ENCODE measurements at places on chromosomes 1 and 21.

- no peak for DNase-seq
Observed at GRCh38 chr1:218474128-218474527, 129.0 kb downstream of the TGFB2 start.

- DNase-seq, result no peak
Observed at GRCh38 chr1:23889074-23889473, 21.0 kb upstream of the FUCA1 start.

DNA sequence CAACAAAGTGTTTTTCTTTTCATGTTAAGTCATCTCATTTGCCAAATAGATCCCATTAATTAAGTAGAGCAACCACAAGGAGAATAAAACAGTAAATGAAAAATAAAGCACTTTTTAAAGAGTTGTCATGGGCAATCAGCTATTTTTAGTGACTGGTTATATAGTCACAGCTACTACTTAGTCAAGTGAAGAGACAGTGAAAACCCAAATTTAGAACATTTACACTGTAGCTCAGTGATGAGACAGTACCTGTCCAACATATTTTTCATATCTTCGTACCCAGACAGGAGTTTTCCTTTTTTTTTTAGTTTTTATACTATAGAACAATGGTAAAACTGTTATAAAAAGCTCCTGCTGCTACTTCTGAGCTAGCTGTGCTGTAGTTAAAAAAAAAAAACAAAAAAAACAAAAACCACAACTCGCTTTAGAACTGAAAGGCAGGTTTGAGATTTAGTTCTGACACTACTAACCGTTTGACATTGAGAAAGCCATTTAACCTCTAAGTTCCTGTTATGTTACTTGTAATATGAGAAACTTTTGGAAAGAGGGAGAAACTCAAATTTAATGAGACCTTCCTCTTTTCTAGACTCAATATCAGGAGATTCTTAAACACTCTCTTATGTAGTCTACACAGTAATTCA lies 777.5 kb downstream of the ADGRL2 start:
- no peak for DNase-seq

- DNase-seq, result no peak
Observed at GRCh38 chr1:152410028-152410427, 4.0 kb downstream of the CRNN start.

- DNase-seq, result no peak
Observed at GRCh38 chr1:106435269-106435668, 621.2 kb upstream of the PRMT6 start.

- no peak for DNase-seq
Observed at GRCh38 chr1:203196371-203196770, 9.9 kb upstream of the CHI3L1 start.

DNA sequence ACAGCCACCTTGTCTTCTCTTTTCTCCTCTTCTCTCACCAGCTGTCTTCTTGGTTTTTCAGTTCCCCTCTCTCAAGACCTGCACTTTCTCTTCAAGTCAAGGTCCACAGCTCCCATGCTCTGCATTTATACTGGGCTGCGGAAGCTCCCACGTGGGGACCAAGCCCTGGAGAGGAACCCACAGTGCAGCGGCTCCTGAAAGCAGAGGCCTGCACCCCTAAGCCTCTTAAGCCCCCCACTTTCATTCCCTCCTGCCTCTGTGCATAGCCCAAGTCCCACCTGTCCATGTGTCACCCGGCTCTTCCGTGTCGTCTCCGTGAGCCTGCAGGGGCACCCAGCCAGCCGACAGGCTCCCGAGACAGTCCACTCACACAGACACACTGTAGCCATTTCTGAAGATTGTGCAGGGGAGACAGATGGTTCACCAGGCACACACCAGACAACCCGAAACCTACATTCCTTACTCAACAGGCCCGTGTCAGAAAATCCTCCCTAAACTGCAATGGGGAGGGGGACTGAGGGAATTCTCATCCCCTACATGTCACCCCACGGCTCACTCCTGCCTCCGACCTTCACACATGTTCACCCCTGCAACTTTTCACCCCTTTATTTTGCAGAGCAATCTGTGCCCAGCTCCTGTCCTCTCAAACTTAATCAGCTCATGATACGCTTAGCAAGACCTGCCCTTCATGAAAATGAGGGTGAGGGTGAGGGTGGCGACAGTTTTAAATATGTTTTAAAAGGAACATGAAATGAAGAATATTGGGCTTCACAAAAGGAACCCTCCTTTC lies 6.3 kb downstream of the MX2 start:
- DNase-seq, result no peak

DNA sequence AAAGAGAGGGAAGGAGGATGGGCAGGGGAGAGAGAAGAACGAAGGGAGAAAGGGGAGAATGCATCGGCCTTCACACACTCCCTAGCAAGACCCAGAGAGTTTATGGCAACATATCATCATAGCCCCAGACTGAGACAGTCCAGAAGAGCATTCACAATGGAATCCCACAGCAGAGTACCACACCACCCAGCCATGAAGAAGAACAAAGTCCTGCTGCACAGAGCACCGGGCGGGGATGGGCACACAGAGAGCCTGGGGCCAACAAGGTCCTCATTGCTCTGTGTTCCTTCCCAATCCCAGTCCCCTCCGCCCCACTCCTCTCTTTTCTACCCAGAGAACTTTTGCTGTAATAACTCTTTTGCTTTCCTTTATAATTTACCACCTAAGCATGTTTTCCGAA lies 118.1 kb upstream of the TMPRSS2 start:
- DNase-seq, result no peak

- DNase-seq, result no peak
Observed at GRCh38 chr21:45617021-45617921, 26.3 kb upstream of the PCBP3 start.

- DNase-seq, result no peak
Observed at GRCh38 chr1:172630868-172631267, 28.0 kb upstream of the FASLG start.

GRCh38 chr1:200528858-200529606 lies 91.5 kb downstream of the KIF14 start:
- no peak for DNase-seq

DNA sequence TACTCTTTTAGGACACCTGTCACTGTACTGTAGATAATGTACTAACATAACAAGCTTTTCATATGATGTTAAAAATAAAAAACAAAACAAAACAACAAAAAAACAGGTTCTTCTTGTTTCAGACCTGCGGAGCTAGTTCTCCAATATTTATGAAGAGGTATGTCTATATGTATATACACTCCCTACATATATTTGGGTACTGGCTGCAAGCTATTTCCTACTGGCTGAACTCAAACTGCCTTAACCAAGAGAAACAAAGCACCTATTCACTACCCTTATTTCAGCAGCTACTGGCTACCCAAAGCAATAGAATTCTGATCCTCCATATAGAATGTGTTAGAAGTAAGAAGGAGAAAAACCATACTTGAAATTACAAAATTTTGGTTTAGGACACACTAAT lies 73.5 kb downstream of the ABL2 start:
- no peak for DNase-seq

DNA sequence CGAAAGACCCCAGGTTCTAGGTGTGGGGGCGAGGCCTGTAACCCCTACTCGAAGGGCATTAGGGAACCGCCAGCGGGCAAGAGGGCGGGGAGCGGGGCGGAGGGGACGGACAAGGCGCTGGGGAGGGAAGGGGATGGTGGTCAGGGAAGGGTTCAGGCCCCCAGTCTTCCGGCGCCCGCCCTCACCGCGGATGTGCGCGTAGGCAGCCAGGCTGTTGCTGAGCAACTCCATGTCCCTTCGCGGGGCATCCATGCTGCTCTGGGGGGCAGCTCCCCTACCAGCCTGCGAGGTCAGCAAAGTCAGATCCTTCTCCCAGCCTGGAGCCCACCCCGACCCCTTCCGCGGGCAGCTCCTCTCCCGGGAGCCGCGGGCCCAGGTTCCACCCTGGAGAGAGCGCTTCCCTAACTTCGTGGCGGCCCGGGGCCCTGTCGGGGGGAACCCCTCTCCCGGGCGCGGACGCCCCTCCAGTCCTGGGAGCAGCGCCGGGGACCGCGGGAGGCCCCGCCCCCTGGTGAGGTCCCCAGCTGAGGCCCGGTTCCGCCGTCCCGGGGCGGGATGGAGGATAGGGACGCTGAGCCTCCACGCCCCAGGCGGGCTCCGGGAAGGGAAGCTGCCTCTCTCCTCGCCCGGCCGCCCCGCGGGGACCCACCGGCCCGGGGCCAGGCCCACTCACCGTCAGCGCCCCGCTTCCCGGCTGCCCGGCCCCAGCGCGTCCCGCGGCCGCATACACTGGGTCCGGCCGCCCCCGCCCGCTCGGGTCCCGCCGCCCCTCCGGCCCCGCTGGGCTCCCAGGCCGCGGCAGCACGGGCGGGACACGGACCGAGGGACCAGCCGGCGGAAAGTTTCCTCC lies 434 bp downstream of the EVA1B start:
- DNase-seq, result no peak

DNA sequence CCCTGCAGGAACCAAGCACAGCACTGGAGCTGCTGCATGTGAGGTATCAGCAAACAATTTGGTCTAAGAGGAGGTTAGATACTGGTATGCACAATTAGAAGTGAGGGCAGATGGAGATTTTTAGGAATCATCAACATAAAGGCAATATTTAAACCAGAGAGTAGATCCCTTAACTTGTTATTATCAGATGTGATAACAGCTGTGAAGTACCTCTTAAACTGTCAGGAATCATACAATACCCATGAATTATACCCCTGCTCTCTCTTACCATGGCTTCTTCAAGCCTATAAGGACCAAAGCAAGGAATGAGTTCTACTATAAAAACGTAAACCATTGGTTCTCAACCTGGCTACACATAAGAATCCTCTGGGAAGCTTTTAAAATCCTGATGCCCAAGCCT lies 3.9 kb downstream of the BCAR3 start:
- no peak for DNase-seq

- no peak for DNase-seq
Observed at GRCh38 chr1:230399321-230400006, 26.7 kb downstream of the PGBD5 start.

DNA sequence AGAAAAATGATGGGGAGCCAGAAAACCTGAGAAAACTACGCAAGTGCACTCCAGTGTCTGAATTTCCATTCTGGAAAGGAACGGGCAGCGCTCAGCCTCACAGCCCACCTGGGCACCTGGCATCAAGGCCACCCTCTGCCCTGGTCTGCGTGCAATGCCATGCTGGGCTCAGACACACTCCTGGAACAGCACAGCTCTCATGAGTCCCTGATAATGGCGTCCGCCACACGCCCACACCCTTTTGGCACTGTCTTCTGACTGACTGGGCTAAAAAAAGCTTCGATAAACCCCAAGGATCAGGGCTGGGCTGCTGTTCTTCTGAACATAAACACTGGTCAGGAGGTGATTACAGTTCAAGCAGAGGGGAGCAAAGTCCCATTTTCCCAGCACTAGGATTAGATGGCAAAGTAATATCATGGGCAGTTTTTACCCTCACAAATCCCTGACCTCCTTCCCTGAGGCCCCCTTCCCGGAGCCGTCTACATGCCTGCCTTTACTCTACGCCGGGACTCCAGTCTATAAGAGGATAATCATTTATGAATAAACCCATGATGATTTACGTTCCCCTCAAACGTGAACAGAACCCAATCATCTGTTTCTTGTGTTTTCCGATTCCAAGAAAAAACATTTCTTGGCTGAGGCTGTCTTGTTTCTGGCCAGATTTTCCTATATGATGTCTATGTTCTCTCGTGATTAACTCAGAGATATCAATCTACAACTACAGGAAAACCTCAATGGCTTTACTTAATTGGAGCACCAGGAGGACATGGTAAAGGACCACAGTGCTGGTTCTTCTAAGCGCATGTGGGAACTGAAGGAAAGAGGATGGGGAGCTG lies 22.6 kb downstream of the RCAN1 start:
- DNase-seq, result no peak

GRCh38 chr1:112971006-112971405 lies 15.0 kb upstream of the SLC16A1 start:
- DNase-seq, result no peak

DNA sequence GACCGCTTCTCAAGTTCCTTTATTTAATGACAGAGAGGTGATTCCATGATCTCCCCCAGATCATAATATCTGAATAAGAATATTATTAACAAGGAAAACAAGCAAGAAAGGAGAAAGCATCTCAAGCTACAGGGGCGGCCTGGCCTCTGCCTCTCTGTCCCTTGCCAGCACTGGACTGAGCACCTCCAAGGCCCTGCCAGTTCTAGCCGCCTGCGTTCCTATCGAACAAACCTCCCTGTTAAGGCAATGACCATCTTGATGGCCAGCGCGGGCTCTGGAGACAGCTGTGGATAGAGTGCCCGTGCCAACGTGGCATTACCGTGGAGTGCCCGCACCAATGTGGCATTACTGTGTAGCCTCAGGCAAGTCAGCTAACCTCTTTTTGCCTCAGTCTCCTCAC lies 84.8 kb downstream of the NPHP4 start:
- no peak for DNase-seq

GRCh38 chr1:98103617-98104285 lies 182.9 kb upstream of the DPYD start:
- no peak for DNase-seq

GRCh38 chr21:23853796-23854379 lies 1753.4 kb downstream of the MRPL39 start:
- peak; percentile 7 for DNase-seq

GRCh38 chr1:27576806-27577227 lies 27.1 kb downstream of the AHDC1 start:
- no peak for DNase-seq

GRCh38 chr1:65953170-65953569 lies 160.5 kb downstream of the PDE4B start:
- no peak for DNase-seq

GRCh38 chr1:1669468-1670440 lies 10.9 kb upstream of the CDK11B start:
- DNase-seq, result no peak

DNA sequence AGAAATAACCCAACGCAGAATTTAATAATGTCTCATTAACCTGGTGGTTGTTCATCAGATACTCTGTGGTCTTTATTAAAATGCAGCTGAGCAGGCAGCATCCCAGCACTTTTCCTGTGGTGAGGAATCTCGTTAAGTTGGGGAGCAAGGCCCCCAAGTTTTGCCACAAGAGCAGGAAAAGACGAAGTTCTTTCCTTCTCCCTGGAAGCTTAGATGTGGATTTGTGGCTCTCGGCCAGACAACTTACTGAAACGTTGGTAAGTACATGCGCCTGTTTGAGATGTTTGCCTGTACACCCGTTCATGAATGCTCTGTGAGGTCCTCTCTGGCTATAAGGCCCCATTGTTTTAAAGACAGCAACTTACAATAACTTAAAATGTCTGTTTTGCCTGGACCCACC lies 34.3 kb upstream of the PDE9A start:
- no peak for DNase-seq

DNA sequence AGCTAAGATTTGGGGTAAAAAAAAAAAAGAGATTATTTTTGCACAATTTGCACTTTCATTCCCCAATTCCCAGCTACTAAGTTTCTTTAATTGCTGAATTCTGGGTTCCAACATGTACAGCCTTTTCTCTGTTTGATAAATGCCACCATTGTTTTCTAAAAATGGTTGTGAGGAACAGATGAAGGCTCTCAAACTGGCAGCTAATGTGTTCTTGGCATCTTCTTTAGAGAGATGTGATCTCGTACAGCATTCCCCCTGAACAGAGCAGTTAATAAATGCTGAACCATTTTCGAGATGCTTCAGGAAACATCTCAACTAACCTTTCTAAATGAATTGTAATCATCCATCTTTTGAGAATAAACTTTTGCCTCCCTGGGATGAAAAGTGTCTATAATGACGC lies 107.9 kb upstream of the DYNLT5 start:
- DNase-seq, result no peak

Measured in left renal pelvis (tissue), 4 donors.